Cerebellum (tissue), 4 donors: ENCODE measurements at places on chromosomes 7 and 10.

DNA sequence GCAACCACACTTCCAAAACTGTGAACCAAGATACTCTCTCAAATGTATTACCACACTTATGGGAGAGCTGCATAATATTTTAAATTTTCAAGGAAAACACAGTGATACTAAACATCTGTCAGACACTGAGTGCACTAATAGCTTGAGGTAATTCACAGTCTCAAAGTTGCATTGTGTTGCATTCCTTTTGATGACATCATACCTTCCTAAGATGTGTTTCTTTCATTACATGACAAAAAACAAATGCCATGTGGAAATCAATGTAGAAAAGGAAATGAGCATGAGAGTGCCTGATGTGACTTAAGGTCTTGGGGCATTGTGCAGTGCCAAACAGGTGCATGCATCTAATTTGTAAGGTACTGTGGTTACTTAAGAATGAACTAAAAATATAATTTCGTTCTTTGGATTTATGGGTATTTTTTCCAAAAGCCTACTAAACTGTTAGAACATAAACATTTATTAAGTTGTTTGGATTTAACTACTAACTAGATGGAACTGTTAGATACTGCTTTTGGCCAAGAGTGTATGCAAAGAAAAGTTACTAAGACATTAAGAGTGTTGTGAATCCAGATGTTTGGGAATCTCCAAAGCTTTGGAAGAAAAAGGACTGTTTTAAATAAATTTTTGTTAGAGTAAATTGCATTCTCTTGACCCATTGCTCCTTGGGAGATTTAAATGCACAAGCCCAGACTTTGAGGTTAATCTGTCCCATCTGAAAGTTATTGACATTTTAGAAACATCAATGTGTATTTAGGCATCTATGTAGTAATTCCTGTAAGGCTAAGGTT is 496.2 kb upstream of the SEMA3D start:
- no peak for DNase-seq

GRCh38 chr7:52472006-52472620 is 563.3 kb upstream of the POM121L12 start:
- no peak for DNase-seq

GRCh38 chr10:117075064-117075463 is 63.0 kb downstream of the VAX1 start:
- no peak for DNase-seq

GRCh38 chr7:85054306-85054705 is 132.6 kb downstream of the SEMA3D start:
- no peak for DNase-seq
